ENCODE measurements at places on chromosomes 16 and 17. TPM values are rescaled to one million over a fixed set of nuclear protein-coding genes. Genes with fewer than 3 reads are reported as not detected.

The SERPINF2 gene
- 4.3 TPM for total RNA-seq

The CNTD1 gene
- total RNA-seq = not detected

GRCh38 chr16:73170612-73171038, 122.7 kb upstream of the ZFHX3 start:
- H3K27ac ChIP-seq = no peak overlapping the region
- H3K4me1 ChIP-seq = peaks cover 6% of the 10 kb centered on the region

The CDH13 gene
- total RNA-seq = 7.8 TPM

DNA sequence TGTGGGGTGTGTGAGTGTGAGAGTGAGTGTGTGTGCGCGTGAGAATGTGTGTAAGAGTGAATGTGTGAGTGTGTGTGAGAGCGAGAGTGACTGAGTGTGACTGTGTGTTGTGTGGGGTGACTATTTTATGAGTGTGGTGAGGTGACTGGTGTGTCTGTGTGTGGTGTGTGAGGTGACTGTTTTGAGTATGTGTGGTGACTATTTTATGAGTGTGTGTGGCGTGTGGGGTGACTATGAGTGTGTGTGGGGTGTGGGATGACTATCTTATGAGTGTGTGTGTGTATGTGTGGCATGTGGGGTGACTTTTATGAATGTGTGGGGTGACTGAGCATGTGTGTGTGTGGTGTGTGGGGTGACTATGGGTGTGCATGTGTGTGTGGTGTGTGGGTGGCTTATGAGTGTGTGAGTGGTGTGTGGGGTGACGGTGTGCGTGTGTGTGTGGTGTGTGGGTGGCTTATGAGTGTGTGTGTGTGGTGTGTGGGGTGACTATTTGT, 152.9 kb upstream of the PLCG2 start:
- H3K36me3 ChIP-seq = no peaks in the 10 kb centered on the region
- DNase-seq = no peak
